ENCODE measurements at places on chromosomes 11 and 22. TPM values are rescaled to one million over a fixed set of nuclear protein-coding genes. Genes with fewer than 3 reads are reported as not detected.
A peak's percentile ranks its signal among the peaks of the same experiment; 100 is the strongest.

MOV10L1 gene
- not detected for total RNA-seq

CD6 gene
- 0.19 TPM for total RNA-seq

PGA5 gene
- total RNA-seq, result 0.67 TPM

MYRF gene
- 6.0 TPM for total RNA-seq

GRCh38 chr22:24486501-24486921 lies 8.6 kb upstream of the UPB1 start:
- no peak for DNase-seq

DNA sequence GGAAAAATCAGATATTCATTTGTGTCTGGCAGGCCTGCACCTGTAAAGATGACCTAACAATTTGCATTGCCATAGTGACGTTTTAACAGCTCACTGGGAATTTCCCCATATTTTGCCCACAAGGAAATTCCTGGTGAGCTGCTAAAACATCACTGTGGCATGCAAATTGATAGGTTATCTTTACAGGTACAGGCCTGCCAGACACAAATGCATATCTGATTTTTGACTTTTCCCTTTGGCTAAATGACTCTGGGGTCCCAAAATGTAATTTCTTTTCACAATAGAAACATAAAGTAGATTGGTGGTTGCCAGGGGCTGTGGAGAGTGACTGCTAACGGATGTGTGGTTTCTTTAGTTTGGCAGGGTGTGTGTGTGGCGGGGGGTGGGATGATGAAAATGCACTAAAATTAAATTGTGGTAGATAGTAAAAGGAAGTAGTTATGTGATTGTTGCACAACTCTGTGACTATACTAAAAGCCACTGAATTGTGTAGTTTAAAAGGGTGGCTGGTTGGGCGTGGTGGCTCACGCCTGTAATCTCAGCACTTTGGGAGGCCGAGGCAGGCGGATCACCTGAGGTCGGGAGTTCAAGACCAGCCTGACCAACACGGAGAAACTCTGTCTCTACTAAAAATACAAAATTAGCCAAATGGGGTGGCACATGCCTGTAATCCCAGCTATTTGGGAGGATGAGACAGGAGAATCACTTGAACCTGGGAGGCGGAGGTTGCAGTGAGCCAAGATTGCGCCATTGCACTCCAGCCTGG lies 18.5 kb upstream of the FEZ1 start:
- no peak for DNase-seq

- no peak for DNase-seq
These were observed 10.9 kb downstream of the USP2 start for GRCh38 chr11:119370486-119371046.

- DNase-seq, result no peak
These were observed 19.6 kb downstream of the AMOTL1 start for GRCh38 chr11:94787801-94788200.

GRCh38 chr11:28274216-28274615 lies 166.0 kb downstream of the METTL15 start:
- DNase-seq, result no peak

KCNJ1 gene
- total RNA-seq, result 0.17 TPM

ABCC8 gene
- 2.6 TPM for total RNA-seq

CALCA gene
- total RNA-seq, result 0.61 TPM

DNA sequence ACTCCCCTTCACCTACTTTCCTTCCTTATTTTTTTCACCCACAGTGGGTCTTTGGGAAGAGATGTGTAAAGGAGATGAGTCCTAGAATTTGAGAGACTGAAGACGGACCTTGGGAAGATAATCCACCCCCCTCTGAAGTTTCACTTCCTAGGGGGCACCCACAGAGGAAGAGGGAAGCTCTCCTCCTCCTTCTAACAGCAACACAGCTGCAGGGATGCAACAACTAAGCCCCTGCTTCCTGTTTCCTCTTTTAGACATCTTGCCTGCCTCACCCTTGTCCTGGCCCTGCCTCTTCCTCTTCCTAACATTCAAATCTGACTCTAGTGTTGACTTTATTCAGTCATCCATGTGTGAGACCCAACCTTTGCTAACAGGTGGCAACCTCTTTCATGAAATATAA lies 424.6 kb downstream of the BUD13 start:
- no peak for DNase-seq

DNA sequence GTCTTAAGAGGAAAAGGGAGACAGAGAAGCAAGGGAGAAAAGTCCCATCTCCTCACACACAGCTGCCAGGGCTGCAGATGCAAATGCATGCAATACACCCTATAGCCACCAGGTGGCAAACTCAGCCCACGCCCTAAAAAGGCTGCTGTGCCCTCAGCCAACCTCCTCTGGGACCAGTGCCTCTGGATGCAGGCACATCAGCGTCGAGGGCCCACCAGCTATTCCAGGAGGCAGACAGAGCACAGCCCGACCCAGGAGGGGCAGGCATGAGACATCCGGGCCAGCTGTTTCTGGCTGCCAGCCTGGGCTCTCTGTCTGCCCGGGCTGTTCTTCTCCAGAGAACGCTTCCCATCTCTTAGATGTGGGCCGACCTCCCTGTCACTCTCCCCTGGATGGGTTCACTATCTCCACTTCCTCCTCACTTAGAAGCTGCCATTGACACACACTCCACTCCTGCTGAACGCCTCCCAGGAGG lies 39.7 kb downstream of the TPBGL start:
- peak; percentile 76 for DNase-seq

GRCh38 chr11:33598426-33599069 lies 102.1 kb downstream of the C11orf91 start:
- DNase-seq, result peak; percentile 52

GRCh38 chr11:47906066-47906465 lies 57.9 kb upstream of the NUP160 start:
- DNase-seq, result no peak
